ENCODE measurements at places on chromosomes 4 and X.

- DNase-seq, result no peak
These were observed 896 bp downstream of the KDR start for GRCh38 chr4:55124322-55125076.

- no peak for DNase-seq
These were observed 160.1 kb upstream of the VCX3A start for GRCh38 chrX:6694977-6695376.

DNA sequence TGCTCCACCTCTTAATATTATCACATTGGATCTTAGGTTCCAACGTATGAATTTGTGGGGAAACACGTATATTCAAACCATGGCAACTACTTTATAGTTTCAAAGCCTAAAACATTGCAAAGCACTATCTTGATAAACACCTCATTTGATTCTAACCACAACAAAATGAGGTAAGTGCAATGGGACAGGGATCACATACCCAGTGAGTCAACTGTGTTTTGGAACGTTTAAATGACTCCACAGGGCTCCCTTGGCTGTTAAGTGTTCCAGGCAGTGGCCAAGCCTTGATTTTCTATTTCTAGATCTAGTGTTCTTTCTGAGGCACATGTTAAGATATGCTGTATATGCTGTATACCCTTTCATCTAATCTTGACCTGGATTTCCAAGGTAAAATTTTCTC lies 54.5 kb upstream of the C1QTNF7 start:
- no peak for DNase-seq

GRCh38 chr4:139860435-139861024 lies 194.9 kb downstream of the MGST2 start:
- DNase-seq, result no peak

- no peak for DNase-seq
These were observed 18.0 kb downstream of the FAM9A start for GRCh38 chrX:8783097-8783713.

GRCh38 chr4:57136281-57136680 lies 26.1 kb upstream of the IGFBP7 start:
- no peak for DNase-seq

DNA sequence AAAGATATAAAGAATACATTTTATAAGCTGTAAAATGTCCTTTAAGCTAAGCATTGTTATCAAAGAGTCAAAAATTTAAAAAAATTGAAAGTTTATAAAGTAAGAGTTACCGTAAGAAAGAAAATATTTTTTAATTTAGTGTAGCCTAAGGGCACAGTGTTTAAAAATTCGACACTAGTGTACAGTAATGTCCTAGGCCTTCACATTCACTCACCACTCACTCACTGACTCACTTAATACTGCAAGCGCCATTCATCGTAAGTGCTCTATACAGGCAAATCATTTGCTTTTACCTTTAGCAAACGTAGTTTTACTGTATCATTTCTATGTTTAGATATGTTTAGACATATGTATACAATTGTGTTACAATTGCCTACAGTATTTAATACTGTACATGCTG lies 20.2 kb downstream of the GLRA3 start:
- no peak for DNase-seq

DNA sequence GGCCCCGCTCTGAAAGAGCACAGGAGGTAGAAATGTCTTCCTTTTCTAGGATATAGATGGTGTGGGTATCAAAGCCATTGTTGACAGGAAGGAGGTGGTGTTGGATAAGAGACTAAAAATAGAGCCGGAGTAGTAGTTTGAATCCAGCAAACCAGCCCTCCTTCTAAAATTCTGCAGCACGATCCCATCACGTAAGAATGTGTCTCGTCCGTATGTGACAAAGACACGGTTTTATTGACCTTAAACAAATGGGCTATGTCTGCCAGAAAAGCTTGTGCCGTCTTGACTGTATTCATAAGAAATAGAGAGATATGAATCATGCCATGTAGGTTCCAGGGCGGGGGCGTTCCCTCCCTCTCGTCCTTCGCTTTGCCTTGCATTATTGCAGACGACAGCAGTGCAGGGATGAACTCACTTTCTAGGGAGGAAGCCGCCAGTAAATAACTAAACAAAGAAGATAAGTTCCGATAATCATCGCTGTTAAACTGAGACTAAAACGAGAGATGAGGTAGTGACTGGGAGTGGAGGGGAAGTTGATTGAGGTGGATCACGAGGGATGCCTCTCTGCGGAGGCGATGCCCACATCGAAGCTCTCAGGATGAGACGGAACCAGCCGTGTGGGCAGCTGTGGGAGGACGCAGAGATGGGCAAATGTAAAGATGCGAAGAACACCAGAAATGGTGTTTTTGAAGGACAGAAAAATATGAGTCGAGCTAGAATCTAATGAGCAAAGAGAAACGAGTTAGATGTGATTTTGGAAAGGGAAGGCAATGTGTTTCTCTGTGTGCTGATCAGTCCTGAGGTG lies 3.4 kb downstream of the TENM3 start:
- no peak for DNase-seq

DNA sequence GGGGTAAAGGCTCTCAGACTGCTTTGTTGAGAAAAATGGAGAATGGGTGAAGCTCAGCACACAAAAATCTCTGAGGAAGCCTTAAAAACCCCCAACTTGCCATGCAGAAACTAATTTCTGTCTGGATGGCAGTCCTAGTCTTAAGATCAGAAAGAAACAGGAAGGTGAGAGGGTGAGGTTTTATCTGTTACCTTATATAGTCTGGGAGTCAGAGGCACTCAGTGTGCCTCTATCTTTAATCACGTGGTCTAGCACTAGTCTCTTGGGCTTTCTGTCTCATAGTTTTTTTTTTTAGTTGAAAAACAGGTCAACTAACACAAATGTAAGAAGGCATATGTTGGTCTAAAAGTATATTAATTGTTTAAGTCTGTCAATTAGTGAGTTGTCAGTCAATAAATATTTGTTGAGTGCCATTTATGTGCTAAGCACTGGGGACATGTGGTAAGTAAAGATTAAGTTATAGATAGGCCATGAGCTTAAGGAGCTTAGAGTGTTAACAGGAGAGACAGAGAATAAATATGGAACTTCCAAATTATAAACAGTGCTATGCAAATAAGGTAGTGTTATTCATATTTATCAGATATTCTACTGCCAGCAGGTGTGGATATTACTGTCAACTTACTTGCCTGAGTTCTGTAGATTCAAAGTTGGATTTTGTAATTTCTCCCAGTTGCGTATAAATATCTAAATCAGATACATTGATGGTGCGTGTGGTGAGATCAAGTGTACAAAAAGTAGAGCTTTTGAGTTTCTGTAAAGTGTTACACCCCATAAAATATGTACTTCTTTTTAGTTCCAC lies 7.0 kb downstream of the CYBB start:
- DNase-seq, result no peak

GRCh38 chr4:870951-871350 lies 45.0 kb upstream of the CPLX1 start:
- no peak for DNase-seq

DNA sequence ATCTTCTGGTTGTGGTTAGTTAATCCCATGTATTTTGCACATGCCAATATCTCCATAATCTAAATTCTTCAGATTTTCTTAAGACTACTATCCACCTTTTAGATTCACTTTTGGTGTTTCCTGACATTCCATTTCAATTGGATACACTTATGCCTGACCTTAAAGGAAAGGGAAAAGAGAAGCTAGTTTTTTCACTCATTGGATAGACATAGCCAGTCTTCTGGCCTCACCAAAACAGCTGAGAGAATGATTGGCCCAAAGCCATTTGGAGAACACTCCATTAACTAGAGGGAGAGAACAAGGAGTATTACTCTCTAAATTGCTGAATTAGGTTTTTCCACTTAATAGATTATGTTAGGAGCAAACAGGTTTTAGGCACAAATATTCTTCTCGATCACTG lies 4.0 kb downstream of the PRPS1 start:
- DNase-seq, result no peak

- no peak for DNase-seq
These were observed 21.3 kb downstream of the DCTD start for GRCh38 chr4:182895791-182896292.

DNA sequence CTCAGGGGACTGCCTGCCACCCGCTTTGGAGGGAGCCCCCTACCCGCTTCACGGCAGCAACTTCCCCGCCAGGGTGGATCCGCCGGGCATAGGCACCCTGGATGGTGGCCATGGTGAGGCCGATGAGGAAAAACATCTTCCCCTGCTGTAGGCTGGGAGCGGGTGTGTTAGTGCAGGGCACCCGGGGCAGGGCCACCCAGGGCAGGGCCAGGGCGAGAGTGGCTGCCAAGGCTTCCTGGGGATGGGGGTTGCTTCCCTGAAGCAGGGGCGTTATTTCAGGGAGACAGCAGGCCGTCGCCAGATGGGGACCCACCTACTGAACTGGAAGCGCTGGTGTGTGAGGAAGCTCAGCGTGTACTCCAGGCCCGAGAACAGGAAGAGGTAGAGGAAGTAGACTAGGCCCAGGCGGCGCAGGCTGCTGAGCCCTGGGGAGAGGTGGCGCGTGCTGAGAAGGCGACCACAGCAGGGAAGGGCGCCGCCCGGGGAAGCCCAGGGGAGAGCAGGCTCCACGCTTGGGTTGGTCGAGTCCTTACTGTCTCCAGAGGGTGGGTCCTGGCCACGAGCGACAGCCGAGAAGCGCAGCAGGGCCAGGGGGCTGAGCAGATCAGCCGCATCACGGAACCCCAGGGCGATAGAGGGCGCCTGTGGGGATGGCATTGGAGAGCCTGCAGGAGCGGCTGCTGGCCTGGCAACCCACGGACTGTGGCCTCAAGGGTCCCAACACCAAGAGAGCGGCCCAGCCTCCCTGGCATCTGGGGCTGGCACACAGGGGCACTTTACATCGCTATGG lies 31.5 kb downstream of the NOP14 start:
- no peak for DNase-seq

DNA sequence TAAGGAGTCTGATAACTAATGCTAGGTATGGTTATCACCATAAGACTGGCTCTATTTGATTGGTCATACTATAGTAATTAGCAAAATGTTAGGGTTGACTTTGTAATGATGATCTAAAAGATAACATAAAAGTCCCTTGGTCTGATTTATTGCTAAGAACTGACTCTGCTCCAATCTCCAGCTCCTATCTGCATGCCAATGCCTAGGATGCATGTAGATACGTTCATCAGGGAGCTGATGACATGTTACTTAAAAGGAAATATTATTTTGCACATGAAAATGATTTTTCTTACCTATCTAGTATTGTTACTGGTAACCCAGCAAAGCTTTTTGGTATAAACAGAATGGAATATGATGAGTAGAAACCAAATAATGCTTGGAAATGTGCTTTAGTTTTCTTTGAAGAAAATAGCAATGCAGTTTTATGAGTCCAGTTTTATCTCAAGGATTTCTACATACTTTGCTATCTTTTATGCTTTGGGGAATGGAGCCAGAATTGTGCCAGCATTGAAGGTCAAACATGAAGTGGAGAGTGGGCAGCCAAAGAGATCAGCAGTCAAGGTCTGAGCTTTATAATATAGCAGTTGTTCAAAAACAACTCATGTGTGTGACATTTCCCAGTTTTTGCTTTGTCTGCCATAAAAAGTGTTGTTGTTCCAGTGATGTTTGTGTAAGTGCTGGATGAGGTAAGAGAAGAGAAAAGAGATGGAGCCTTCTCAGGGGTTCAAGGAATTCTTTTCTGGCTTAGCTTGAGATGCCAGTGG lies 121.0 kb downstream of the ARHGAP24 start:
- DNase-seq, result no peak

Data from AG04450 (cell line).